ENCODE measurements at places on chromosomes 3 and 15. TPM values are rescaled to one million over a fixed set of nuclear protein-coding genes. Genes with fewer than 3 reads are reported as not detected.

Gene SLC22A14
- total RNA-seq = 0.20 TPM

Gene ALPK3
- total RNA-seq = 25.9 TPM

Gene DNASE1L3
- total RNA-seq = 0.97 TPM

Gene LMAN1L
- total RNA-seq = not detected

Gene AADACL2
- 0.10 TPM for total RNA-seq

Data from hepatocyte (in vitro differentiated cells).